ENCODE measurements at places on chromosomes 7 and 10.

GRCh38 chr10:124002391-124003069, 90.9 kb downstream of the CHST15 start:
- DNase-seq = no peak

DNA sequence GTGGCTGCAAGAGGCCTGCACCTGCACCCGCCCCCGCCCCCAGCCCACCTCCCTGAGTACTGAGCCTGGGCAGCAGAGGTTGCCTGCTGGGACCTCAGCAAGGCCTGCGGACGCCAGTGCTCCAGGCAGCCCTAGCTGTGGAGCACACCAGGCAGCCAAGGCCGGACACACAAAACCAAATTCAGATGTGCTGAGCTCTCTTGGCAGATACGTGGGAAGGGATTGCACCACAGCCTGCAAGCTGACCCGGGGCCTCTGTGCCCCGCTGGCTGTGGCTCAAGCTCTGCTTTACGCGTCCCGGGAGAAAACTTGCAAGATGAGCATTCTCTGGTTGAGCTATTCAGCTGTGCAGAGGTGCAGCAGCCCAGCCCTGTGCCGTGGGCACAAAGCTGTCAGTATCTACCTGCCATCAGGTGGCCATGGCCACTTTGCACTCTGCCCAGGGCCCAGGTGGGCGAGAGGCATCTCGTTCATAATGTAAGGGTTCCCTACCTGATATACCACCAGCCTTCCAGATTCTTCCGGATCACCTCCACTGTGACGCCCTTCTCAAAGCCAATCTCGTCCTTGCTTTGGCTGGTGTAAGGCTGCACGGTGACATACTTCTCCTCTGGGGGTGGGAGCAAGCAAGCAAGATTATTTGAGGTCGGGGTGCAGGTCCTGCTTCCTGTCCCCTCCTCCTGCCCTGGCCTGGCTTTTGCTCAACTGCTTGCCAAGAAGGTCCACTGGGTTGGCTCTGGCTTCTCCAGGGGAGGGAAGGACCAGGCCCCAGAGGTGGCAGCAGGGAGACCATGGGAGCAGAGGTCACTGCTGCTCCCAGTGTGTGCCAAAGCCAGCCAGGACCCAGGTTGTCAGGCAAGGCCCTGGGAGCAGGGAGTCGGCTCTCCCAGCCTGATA, 123.4 kb downstream of the NEURL1 start:
- DNase-seq = no peak

- DNase-seq = no peak
These were observed 80.0 kb downstream of the C7orf25 start for GRCh38 chr7:42831718-42832522.

- DNase-seq = no peak
These were observed 157.9 kb upstream of the CSTF2T start for GRCh38 chr10:51857305-51857704.

DNA sequence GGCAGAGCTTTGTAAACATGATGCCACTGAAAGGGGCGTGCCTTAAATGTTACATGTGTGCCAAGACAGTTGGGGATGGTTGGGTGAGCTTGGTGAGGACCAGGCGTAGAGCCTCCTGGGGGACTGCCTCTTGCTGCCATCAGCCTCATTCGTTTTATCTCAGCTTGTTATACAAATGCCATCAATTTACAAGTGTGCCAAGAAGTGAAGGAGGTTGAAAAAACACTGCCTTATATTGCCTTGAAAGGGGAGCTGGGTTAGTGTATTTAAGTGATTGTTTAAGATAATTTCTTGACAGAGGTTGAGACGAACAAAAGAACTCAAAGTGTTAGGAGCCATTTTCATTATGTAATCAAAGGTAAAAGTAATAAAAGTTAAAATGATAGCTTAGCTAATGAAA, 354.7 kb downstream of the PHTF2 start:
- DNase-seq = no peak

GRCh38 chr7:8290645-8291308, 28.8 kb upstream of the ICA1 start:
- DNase-seq = peak; percentile 82

GRCh38 chr10:112429147-112429546, 17.6 kb downstream of the ZDHHC6 start:
- no peak for DNase-seq

DNA sequence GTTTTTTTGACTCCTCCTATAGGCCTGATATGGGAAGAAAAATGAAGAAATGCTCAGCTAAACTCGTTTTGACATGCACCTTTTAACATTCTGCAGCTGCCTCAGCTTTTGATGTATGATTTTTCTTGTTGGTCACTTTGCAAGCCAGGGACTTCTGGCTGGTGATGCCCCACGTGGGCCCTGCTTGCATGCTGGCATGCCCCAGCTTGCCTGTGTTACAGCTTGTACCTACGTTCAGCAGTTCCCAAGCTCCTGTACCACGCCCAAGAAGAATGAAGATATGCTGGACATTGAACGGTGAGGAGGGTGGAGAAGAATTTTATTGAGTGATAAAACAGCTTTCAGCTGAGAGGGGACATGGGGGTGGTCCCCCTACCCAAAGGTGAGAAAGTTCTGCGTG, 245.6 kb upstream of the FZD8 start:
- DNase-seq = no peak

- DNase-seq = no peak
These were observed 2.9 kb upstream of the TMEM72 start for GRCh38 chr10:44908066-44908749.

DNA sequence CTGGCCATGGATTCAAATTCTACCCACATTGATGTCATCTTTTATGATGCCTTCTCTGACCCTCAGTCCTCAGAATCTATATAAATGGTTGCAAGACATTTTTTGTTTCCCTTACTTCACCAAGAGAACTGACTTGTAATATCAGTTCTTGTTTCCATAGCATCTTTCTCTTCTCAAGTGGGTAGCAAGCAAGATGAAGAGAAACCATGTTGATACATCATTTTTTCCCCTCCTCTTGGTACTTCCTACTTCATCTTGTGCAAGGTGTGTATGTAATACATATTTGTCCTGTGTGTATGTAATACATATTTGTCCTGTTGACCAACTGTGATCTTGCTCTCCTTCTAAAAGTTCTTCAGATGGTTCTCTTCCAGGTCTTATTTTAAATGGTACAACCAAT, 348.6 kb downstream of the PTEN start:
- DNase-seq = no peak
